ENCODE measurements at places on chromosomes 5 and 9. TPM values are rescaled to one million over a fixed set of nuclear protein-coding genes. Genes with fewer than 3 reads are reported as not detected.

- no peak for DNase-seq
These were observed 391.1 kb upstream of the GRIA1 start for GRCh38 chr5:153099328-153099727.

- no peak for DNase-seq
These were observed 48.0 kb downstream of the ZNF366 start for GRCh38 chr5:72459089-72459661.

Gene IFNA2
- total RNA-seq: not detected

- no peak for DNase-seq
These were observed 5.0 kb upstream of the HAVCR1 start for GRCh38 chr5:157063776-157064430.

Gene PPP2R2B
- 9.9 TPM for total RNA-seq

Gene LTC4S
- total RNA-seq: 13.4 TPM

DNA sequence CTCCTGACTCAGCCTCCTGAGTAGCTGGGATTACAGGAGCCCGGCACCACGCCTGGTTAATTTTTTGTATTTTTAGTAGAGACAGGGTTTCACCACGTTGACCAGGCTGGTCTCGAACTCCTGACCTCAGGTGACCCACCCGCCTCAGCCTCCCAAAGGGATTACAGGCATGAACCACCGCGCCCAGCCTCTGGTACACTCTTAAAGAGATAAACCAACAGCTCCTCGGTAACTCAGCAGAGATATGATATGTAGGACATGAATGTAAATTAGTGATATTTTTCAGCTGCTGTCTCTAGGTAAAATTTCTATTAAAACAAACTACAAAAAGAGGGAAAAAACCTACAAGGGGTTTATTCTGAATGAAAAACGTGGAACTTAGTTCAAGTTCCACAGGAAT, 42.8 kb upstream of the HK3 start:
- DNase-seq: no peak

DNA sequence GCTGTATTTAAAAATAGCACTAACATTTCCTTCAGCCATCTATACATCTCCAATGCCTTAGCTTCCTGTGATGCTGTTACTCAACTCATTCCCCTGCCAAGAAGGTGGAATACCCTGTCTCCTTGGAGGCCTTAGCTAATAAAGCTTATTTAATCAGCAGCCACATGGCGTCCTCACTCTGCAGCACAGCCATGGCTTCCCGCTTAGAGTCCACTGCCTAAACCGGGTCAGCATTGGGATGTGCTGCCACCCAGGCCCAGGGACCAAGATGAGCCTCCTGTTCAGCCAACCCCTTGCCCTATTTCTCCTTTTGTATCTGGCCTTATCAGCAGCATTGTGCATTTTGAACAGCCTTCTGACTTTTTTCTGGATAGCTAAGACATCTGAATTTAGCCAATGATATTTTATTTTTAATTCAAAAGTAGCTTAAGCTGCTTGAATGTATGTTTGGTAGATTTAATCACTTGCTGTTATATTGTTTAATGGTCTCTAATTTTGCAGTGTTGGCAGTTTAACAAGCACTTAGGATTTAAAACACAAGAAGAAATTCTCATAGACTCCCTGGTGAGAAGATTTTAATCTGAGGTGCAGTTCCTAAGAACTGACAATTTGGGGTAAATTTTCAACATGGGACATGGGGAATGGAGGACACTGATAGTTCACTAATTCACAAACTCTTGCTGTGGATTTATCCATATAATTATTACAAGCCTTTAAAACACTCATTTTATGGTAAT, 113.0 kb downstream of the RPS23 start:
- DNase-seq: peak; percentile 28

Gene GABRA6
- not detected for total RNA-seq

- no peak for DNase-seq
These were observed 109.2 kb upstream of the EMB start for GRCh38 chr5:50550267-50550666.

Gene SHOC1
- total RNA-seq: not detected

DNA sequence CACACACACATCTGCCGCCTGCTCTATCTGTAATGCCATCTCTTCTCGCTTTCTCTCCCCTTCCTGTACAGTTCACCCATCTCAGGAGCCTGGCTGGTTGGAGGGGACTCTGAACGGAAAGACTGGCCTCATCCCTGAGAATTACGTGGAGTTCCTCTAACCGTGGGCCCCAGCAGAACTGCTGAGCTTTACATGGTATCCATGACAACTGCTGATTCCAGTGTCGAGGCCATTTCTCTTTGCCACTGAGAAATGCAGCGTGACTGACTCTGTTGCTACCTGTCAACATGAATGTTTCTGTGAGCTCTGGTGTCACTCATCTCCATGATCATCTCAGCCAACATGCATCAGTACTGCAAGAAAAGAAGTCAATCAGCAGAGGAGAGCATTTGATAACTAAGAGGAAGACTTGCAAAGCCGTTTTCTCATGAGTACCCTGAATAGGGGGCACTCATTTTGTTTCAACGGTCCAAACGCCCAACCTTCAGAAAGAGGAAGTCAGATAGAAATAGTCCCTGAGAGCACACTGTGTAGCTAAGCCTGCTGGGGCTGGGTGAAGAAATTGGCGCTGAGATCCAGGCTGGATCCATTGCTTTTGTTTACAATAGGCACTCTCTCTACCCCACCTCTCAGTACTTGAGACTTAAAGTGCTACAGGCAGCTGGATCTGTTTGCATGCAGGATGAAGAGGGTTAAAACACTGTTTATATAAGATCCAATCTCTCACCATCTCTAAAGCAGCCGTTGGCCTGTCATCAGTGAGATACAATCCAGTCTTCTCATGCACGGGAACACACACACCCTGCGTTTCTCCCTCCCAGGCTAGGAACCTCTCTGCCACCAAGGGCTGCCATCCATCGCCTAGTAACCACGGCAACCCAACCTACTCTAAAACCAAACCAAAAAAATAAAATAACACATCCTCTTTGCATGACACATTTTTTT, 180.9 kb downstream of the NR3C1 start:
- no peak for DNase-seq

Gene ZNG1E
- total RNA-seq: 27.8 TPM

GRCh38 chr5:133581918-133582317, 30.4 kb downstream of the FSTL4 start:
- DNase-seq: no peak

- no peak for DNase-seq
These were observed 40.5 kb upstream of the LRRC14B start for GRCh38 chr5:150746-151145.

GRCh38 chr5:15079566-15079965, 208.0 kb upstream of the ANKH start:
- no peak for DNase-seq

Gene NR5A1
- not detected for total RNA-seq

Gene ADAMTSL2
- 0.12 TPM for total RNA-seq

- no peak for DNase-seq
These were observed 1.2 kb downstream of the GOLPH3 start for GRCh38 chr5:32172923-32173266.

Gene C9
- total RNA-seq: not detected

DNA sequence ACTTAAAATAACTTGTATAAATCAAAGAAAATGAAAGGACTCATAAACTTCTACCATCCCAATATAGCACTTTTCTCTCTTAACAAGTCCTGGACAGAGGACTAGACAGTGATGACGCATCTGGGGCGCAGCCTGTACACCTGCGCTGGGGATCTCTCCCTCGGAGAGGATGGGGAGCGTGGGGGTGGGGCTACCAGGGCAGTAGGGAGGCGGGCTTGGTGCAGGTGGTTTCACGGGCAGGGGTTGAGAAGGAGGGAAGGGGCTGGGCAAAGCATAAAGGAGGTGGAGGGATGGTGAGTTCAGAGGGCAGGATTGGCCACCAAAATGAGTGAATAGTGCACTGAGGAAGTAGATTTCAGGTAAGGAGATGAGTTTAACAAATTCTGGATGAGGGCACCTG, 41.1 kb downstream of the STC2 start:
- DNase-seq: no peak

DNA sequence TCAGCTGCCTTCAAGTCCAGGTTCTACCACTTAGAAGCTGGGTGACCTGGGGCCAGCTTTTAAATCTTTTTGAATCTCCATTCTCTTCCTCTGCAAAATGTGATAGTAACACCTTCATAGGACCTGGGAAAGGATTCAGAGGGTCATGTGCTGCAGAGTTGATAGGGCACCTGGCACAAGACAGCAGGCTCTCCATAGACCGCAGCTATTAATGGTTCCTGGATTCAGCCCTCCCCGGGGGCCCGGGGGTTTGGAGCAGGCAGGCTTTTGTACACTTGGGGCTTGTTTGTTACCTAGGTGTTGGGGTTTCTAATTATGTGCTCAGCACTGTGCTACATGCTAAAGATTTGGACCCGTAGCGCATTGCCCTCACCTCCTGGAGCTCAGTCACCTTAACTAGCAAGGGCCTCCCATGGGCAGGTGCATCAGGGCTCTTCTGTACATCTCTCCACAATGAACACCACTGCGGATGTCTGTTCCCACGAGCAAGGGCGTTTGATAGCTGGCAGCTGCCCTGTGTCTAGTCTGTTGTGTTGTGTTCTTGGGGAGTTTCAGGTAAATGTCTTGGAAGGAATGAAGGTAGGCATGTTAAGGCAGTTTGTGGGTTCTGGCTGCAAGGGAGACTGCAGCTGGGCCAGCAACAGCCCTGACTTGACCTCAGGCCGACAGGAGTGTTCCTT, 12.1 kb downstream of the PRRC2B start:
- no peak for DNase-seq

DNA sequence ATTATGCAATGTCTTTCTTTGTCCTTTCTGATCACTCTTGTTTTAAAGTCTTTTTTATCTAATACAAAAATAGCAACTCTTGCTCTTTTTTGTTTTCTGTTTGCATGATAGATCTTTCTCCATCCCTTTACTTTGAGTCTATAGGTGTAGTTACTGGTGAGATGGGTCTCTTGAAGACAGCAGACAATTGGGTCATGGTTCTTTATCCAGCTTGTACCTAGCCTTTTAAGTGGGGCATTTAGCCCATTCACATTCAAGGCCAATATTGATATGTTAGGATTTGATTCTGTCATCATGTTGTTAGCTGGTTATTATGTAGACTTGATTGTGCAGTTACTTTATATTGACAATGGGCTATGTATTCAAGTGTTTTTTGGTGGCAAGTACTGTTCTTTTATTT, 245.9 kb upstream of the TARS1 start:
- no peak for DNase-seq

DNA sequence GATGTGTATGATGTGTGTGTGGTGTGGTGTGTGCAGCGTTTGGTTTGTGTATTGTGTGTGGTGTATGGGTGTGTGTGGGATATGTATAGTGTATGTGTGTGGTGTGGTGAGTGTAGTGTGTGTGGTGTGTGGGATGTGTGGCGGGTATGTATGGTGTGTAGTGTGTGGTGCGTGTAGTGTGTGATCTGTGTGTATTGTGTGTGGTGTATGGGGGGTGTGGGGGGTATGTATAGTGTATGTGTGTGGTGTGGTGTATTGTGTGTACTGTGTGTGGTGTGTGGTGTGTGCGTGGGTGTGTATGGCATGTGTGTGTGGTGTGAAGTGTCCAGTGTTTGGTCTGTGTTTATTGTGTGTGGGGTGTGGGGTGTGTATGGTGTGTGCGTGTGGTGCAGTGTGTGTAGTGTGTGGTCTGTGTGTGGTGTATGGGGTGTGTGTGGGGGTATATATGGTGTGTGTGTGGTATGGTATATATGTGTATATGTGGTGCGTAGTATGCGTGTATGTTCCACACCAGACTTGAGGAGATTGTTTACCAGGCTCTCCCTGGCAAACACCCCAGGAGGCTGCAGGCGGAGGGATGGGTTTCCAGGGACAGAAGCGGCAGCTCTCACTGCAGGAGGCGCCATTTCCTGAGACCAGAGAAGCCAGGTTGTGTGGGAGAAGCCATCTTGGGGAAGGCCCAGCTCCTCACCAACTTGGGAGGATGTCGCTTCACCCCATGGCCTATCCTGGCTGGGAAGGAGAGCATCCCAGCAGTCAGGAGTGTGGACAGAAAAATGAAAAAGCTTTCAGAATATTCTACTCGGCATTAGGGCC, 138.1 kb downstream of the NXNL2 start:
- no peak for DNase-seq

Gene LCN6
- not detected for total RNA-seq

DNA sequence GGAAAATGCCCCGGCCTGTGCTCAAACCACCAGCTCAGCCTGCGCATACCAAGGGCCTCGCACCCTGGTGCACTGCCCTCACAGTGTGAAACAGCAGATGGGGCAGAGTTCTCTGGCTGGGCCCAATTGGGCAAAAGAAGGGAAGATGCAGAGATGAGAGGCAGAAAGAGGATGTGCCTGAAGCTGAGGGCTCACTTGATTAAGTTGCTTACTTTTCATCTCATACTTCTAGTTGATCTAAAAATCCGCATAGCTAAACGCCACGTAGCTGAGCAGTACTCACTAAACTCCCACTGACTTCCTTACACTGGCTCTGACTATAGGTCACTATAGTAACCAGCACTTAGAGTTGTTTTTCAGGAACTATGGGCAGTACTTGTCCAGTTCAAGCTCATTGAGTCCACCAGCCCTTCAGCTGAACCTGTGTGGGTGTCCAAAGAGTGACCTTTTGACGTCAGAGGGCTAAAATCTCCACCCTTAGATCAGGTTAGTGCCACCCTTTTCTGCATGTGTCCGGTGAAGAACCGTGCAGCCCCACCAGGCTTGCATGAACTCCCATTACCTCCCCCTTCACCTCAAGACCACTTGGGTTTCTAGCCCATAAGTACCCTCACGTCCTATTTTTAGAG, 215.2 kb downstream of the AUH start:
- no peak for DNase-seq
